ENCODE measurements at places on chromosomes 3 and 15.

GRCh38 chr3:146834917-146835316, 229.8 kb upstream of the PLSCR5 start:
- DNase-seq = no peak

DNA sequence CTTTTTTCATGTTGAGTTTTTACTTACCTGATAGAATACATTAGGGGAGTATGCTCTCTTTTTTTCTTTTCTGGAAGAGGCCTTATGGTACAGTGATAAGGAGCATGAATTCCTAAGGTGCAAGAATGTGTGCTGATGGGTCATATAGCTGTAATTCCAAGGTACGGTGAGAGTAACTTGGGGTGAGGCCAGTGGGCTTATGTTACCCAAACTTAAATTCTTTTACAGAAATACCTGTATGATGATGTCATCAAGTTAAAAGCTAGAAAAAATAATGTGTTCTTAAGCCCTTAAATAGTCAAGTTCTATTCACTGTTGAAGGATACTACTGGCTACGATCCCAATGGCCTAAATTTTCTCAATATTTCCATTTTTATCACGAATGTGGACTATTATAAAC, 111.2 kb downstream of the GMPS start:
- no peak for DNase-seq

DNA sequence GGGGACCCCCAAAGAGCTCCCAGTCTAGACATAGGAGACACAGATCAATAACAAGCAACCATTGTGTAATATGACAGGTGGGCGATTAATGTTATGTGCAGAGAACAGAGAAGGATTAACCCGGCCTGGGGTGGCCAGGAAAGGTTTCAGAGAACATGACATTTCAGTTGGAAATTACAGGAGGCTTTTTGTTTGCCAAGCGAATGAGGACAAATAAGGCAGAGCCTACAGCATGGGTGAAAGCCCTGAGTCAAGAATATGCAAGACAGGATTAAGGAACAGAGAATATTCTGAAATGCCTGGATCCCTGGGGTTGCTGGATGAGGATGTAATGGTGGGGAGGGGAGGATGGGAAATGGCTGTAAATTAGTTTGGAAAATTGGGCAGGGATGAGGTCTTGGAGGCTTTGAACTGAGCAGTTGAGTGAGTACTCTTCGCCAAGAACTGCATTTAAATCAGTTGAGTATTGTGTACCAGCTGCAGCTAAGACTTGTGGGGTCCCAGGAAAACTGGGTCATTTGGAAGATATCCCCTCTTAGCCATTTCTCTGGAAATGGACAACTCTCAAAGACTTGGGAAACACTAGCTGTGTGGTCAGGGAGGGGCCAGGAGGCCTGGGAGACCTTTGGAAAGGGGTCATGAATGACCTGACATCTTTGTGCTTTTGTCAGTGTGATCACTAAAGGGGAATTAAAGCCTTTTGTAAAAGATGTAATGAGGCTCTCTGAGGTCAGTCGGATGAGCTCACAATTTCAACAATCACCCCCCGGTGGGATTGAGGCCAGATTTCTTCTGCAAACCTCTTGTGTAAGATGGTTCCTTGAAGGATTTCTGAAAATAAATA, 198.6 kb upstream of the NR2E3 start:
- DNase-seq = no peak

- DNase-seq = no peak
Observed at GRCh38 chr15:74995779-74996765, 709 bp downstream of the SCAMP5 start.
